CD8-positive, alpha-beta memory T cell (primary cell): ENCODE measurements at places on chromosomes 1 and 21. TPM values are rescaled to one million over a fixed set of nuclear protein-coding genes. Genes with fewer than 3 reads are reported as not detected.
A peak's percentile ranks its signal among the peaks of the same experiment; 100 is the strongest.

DNA sequence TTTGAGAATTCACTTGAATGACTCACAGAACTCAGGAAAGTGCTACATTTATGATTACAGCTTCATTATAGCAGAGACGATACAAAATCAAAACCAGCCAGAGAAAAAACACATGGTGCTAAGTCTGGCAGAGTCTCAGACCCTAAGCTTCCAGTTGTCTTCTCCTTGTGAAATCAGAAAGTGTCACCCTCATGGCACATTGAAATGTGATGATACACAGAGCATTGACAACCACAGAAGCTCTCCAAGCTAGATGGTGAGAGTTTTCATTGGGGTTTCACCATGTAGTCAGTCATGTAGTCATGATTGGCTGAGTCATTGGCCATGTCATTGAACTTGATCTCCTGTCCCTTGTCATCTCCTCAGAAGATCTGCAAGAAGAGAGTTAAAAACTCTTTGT lies 526.6 kb downstream of the MRPL39 start:
- no peak for DNase-seq

DNA sequence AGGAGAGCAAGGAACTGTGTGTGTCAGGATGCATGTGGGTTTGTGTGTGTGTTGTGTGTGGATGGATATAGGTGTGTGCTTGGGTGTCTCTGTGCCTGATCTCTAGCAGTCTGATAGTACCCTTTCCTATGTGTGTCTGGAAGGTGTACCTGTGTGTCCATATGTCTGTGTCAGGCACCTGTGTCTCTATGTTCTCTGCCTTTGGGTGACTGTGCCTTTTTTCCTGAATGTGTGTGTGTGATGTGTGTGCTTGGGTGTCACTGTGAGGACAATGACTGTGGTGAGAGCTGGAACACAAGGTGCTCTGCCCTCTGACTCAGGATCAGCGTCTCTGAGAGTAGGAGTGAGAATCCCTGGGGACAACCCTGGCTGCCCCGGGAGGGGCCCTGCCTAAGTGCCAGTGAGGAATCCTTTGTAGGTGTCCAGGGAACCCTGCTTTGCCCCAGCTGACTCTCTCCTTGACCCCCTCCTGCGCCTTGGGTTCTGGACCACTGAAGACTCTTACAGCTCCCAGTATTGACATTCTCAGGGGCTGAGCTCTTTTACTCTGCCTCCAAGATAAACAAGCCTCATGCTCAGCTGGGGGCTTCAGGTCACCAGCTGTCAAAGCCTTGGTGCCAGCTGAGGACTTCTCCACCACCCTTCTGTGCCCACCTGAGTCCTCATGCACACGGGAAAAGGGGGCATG lies 735 bp upstream of the EFNA3 start:
- no peak for DNase-seq

- DNase-seq: no peak
Measured at GRCh38 chr1:9471679-9472078, 67.6 kb upstream of the SLC25A33 start.

DNA sequence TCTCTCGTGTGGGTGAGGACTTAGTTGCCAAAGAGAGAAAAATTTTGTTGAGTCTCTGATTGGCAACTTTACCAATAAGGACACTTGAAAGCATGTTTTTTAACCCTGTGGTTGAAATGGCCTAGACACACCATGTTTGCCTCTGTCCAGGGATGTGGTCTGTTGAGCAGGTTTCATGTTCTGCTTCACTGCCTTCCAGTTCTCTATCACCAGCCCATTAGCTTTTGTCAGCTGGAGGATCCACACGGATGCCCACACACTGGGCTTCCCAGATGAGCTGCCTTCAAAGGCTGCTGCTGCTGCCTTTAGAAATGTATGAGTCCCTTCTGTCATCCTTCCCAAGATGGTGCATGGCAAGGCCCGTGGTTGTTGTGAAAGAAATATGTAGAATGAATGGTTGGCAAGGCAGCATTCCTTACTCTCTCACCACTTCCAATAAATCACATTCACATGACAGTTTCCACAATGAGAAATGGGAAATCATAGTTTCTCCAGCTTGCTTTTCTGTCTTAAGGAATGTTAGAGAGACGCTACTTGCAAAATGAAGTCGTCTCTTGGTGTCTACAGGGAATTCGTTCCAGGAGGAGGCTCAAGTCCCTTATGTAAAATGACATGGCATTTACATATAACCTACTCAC lies 108.2 kb upstream of the SLC35F3 start:
- DNase-seq: no peak

DNA sequence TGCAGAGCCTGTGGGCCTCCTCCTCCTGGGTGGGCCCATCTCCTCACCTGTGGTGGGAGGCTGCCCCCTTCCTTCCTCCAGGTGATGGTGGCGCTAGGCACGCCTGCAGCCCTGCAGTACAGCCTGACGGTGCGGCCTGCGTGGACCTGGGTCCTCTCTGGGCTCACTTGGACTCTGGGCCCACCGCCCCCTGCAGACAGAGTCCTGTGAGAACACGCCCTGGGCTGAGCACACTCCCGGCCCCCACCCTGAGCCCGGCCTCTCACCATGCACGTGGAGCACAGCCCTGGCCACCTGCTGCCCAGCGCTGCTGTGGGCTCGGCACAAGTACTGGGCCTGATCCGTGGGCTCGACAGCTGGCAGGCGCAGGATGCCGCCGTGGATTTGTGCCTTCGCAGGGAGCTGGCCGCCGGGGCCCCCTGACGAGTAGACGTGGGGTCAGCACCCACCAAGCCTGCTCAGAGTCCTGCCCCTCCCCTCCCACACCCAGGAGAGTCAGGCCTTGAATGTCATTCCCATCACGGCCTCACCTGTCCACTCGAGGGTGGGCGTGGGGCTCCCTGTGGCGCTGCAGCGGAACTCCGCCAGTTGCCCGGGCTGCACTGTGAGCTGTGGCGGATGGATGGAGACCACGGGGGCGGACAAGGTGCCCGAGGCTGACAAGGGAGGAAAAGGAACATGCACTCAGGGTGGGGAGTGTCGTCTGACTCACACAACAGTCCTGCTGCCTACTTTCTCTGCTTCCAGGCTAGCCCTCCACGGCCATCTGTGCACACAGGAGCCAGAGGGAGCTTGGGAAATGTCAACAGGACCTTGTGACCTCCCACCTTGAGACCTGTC lies 43.4 kb downstream of the LDLRAD2 start:
- no peak for DNase-seq

- DNase-seq: no peak
Measured at GRCh38 chr21:18759267-18759666, 355.7 kb upstream of the TMPRSS15 start.

DNA sequence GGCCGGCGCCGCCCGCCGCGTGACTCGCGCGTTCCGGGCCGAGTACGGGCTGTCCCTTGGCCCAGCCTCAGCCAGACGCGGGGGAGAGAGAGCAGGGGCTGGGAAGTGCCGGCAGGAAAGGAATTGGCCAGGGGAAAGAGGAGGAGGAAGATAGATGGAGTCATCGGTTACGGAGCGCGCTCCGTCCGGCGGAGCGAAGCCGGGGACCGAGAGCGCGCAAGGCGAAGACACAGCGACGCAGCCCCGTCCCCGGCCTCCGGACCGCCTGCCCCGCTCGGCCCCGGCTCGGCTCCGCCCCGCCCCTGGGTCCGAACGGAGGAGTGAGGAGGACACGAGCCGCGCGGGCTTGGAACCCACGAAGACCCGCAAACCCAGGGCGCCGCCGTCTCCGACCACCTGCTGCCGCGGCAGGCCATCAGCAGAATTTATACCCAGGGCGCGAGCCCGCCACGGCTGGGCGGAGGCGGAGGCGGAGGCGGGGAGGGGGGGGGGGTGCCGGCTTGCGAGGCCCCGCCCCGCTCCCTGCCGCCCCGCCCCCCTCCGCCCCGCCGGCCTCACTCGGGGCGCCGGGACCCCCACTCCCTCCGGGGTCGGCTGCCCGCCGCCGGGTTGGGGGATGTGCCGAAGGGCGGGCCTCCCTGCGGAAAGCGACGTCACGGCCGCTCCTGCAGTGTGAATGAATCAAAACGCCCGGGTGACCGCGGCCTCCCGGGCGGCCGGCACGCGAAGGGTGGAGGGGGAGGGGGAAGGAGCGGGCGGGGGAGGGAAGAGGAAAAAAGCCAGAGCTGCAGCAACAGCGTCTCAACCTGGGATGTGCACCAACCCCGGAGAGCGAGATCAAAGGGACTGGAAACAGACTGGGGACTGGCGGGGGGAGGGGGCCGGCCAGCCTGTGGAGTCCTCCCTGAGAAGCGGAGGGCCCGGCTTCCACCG lies at the start of gene LHX4:
TSS of gene LHX4 (plus strand) at position 782 of the 933 bp plus-strand sequence. CDS start 266 bp downstream, outside the sequence.
- DNase-seq: no peak

DNA sequence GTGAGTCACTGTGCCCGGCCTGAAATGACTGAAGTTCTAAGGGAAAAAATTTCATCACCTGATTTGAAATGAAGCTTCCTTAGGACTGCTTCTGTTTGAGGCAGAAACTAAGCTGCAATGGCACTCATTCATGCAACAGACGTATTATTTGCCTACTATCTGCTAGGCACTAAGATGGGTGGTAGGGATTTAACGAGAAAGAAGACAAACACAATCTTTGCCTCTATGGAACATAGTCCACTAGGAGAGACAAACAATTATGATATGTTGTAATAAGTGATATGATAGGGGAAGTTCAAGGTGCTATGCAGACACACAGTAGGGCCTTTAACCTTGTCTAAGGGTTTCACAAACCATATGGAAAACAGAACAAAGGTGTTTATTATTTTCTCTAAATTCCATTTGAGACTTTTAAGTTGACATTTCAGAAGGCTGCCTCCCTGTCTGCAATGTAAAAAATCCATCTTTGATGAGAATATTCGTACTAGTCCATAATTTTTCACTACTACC lies 11.3 kb downstream of the LIX1L start:
- no peak for DNase-seq

- no peak for DNase-seq
Measured at GRCh38 chr1:69914976-69915765, 290.2 kb downstream of the LRRC40 start.

DNA sequence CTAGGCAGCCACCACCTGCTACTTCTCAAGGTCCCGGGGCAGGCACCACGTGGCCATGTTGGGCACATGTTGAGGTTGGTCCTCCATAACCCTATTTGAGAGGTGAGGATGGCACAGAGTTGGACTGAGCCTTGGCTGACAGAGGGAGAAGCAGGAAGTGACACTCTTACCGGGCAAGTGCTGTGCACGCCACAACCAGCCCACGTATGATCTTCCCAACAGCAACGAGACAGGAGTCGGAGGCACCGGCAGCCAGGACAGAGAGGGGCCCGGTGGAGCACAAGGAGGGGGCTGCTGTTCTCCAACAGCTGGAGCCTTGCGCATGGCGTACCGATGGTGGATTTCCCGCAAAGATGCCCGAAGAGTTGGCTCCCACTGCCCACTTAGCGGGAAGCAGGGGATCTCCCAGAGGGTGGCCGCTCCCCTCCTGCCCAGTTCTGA lies 3.4 kb downstream of the CLEC20A start:
- DNase-seq: no peak

GRCh38 chr1:184418652-184419349 lies 32.0 kb downstream of the C1orf21 start:
- DNase-seq: no peak

- peak; percentile 8 for DNase-seq
Measured at GRCh38 chr1:50023292-50024159, at the start of gene AGBL4. TSS of gene AGBL4 (minus strand) at chr1:50023954.

DNA sequence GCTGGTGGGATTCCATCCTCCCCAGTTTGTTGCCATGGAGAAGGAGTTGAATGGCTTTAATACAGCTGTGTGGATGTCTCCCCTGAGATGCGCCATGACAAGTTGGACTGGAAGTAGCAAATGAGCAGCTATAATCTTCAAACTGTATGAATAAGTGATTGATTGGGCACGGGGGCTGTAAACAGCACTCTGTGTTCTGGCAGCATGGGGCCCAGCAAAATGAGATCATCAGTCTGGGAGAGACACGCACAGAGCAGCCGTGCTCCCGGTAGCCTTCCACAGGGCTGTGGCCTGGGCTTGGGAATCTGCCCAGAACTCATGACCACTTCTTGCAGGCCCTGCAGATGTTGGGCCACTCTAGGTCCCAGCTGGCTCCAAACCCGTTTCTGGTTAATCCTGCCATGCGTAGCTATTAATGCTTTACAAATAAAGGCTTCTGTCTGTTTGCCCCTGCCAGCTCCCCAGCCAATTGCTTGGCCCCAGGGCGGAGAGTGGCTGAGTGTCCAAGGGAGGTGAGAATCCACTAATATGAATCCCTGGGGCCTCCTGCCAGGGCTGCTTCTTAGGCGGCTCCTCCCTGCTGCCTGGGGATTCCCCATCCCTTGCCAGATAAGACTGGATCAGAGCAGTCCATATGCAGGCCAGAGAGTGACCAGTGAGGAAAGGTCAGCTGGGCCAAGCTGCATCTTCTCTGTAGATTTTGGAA lies 642.9 kb downstream of the AJAP1 start:
- DNase-seq: no peak

GRCh38 chr21:34878940-34879339 lies 170.2 kb downstream of the RUNX1 start:
- no peak for DNase-seq

GRCh38 chr1:192977089-192977706 lies 82.0 kb downstream of the UCHL5 start:
- no peak for DNase-seq

- no peak for DNase-seq
Measured at GRCh38 chr1:44637702-44638411, 36.4 kb downstream of the TMEM53 start.

GRCh38 chr1:62621907-62622306 lies 24.6 kb downstream of the ANGPTL3 start:
- DNase-seq: no peak

DNA sequence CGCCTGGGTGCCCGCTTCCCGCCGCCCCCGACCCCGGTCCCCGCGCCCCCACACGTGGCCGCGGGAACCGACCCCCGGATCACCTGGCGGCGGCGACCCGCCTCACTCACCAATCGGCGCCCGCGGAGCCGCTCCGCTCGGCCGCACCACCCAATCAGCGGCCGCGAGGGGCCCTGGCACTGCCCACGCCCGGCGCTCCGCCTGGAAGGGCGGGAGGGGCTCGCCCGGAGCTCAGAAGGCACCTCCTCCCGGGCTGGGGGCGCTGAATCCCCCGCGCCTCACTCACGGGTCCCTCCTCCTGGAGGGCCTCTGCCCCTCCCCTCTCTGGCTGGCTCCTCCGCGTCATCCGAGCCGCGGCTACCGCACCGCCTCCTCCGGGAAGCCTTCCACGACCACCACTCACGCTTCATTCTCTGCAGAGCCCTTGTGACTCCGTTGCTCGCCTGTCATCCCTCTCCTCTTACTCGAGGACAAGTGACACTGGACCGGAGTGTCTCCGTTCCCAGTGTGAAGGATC lies 374 bp downstream of the SH2D5 start:
- peak; percentile 53 for DNase-seq

DNA sequence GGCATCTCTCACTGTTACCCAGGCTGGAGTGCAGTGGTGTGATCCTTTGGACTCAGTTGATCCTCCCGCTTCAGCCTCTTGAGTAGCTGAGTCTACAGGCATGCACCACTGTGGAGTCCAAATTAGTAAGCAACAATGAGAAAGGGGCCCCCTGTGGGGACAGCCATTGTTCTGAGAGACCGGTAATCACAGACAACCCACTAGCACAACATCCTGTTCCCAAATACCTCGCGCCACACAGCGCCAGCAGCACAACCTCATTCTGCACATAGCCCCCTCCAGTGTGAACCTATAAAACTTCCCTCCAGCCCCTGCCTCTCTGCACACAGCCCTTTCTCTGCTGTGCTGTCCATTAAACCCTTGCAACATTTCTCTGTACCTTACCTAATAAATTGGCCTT lies 226.4 kb downstream of the DYRK1A start:
- no peak for DNase-seq

The IKBKE gene
- 18.4 TPM for total RNA-seq

The CBS gene
- total RNA-seq: 5.5 TPM

The CELA3A gene
- total RNA-seq: not detected

The TSTD1 gene
- total RNA-seq: 40.2 TPM

The DARS2 gene
- 42.5 TPM for total RNA-seq

The OR14K1 gene
- not detected for total RNA-seq

The PRMT6 gene
- total RNA-seq: 26.8 TPM

The DNAJC28 gene
- 0.60 TPM for total RNA-seq

The LCE1D gene
- total RNA-seq: not detected

The VSIG8 gene
- total RNA-seq: not detected

The DCLRE1B gene
- 32.1 TPM for total RNA-seq

The ROR1 gene
- not detected for total RNA-seq
